ENCODE measurements at places on chromosomes 16 and 17. TPM values are rescaled to one million over a fixed set of nuclear protein-coding genes. Genes with fewer than 3 reads are reported as not detected.

Gene HIGD1B
- not detected for total RNA-seq

Gene CCL7
- total RNA-seq, result not detected

Gene KRTAP2-3
- total RNA-seq, result not detected

Gene SLC13A2
- 9.7 TPM for total RNA-seq

Gene GPRC5B
- total RNA-seq, result 10.6 TPM

Gene CCL1
- not detected for total RNA-seq

Gene KRT13
- not detected for total RNA-seq

Gene TBC1D26
- total RNA-seq, result not detected

DNA sequence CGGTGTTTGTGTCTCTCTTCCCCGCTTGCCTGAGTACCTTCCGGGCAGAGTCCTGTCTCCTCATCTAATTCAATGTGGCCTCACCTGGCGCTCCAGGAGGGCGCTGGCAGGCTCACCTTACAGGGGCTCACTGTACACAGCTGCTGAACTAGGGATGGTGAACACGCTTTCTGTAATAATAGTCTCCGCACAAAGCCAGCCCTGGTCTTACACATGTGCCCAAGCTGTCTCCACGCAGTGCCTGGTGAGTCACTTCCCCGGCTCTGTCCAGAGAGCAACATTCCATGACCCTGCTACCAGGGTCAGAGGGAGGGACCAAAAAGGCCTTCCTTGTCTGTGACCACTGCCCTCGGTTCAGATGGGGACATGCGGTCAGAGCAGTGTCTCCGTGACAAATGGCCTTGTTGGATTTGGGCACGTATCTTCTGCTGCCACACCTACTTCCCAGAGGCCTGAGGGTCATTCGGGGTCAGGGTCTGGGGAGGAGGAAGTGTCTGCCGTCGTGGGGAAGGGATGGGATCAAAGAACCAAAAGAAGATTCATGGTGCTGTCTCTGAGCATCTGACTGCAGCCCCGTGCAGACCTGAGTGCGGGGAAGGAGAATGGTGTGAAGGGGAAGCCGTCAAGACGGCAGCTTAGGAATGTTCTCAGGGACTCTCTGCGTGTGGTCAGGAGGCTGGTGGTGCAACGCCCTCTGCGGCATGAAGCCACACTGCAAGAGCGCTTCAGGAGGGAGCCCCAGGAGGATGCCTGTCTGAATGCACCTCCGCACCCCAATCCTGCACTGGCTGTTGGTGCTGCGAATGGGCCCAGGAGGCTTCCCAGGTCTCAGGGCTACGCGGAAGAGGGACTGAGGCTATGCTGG, 68.8 kb downstream of the IL21R start:
- peak; percentile 74 for DNase-seq

DNA sequence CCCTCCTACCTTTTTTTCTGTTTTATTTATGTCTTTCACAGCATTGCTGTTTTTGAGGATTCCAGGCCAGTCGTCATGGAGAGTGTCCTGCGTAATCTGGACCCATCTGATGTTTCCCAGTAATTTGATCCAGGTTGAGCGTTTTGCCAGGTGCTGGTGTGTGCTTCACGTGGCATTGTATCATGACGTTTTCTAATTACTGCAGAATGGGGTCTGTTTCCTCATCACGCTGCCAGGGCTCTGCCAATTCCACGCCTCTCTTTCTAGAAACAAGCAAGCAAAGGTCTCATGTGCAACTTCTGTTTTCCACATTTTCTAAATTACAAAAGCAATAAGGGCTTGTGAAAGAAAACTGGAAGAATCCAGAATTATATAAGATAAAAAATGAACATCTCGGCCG, 28.3 kb upstream of the BHLHA9 start:
- peak; percentile 89 for DNase-seq

- DNase-seq, result peak; percentile 81
Measured at GRCh38 chr16:67391424-67392300, 1.6 kb downstream of the TPPP3 start.

DNA sequence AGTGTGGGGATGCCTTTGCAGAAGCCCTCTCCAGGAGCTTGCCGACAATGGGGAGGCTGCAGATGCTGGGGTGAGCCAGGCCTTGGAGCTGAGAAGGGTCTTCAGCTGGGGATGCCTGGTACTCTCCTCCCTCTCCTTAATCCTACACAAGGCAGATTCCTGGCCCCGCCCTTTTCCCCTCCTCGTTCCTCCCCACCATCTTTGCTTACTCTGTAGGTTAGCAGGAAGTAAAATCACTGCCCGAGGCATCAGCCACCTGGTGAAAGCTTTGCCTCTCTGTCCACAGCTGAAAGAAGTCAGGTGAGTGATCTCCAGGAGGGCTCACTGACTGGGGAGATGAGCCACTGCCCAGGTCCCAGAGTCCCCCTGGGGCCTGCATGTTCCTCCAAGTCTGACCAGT, 38.7 kb downstream of the NLRC5 start:
- DNase-seq, result no peak

DNA sequence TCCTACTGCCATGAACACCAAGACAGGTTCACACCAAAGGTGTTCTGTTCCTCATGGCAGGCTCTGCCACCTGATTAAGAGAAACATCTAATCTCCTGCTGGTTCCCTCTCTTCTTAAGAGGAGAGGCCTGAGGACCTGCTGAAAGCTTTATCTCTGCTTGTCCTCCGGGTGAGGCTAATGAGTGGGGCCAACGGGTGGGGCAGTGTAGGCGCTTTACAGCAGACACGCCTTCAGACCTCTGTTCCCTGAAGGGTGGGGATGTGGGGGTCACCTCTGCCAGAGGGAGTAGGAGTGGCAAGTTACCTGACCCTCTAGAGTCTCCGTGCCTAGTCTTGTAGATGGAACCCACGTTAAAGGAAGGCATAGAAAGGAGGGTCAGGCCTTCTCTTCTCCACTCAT, 4.2 kb upstream of the MRM1 start:
- DNase-seq, result peak; percentile 50

DNA sequence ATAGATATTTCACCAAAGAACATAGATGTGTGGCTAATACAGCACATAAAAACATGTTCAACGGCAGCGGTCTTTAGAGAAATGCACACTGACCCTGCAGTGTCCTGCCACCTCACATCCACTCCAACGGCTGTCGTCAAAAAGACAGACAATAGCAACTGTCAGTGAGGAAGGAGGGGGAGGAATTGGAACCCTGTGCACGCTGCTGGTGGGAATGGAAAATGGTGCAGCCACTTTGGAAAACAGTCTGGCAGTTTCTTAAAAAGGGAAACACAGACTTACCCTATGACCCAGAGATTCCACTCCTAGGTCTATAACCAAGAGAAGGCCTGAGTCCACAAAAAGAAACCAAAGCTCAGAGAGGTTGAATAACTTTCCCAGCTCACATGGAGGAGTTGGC, 7.7 kb downstream of the CEP295NL start:
- DNase-seq, result no peak

- DNase-seq, result peak; percentile 82
Measured at GRCh38 chr17:82592767-82593589, 55.3 kb downstream of the WDR45B start.

DNA sequence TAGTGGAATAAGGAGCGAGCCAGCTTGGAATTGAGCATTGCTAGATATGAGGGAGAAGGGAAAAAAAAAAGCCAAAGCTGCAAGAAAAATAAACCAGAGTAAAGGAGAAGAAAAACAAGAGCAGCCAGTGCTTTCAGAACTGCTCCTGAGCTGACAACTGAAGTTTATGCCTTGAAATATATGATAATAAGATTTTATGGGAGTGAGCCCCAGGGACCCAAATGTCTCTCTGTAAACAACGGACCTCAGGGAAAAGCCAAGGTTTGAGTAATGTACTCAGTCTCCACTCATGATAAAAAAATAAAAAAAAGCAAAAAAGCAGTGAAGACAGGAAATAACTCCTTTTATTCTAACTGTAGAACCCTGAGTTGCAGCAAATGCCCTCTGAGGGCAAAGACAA, 132.6 kb downstream of the SNX11 start:
- DNase-seq, result no peak

DNA sequence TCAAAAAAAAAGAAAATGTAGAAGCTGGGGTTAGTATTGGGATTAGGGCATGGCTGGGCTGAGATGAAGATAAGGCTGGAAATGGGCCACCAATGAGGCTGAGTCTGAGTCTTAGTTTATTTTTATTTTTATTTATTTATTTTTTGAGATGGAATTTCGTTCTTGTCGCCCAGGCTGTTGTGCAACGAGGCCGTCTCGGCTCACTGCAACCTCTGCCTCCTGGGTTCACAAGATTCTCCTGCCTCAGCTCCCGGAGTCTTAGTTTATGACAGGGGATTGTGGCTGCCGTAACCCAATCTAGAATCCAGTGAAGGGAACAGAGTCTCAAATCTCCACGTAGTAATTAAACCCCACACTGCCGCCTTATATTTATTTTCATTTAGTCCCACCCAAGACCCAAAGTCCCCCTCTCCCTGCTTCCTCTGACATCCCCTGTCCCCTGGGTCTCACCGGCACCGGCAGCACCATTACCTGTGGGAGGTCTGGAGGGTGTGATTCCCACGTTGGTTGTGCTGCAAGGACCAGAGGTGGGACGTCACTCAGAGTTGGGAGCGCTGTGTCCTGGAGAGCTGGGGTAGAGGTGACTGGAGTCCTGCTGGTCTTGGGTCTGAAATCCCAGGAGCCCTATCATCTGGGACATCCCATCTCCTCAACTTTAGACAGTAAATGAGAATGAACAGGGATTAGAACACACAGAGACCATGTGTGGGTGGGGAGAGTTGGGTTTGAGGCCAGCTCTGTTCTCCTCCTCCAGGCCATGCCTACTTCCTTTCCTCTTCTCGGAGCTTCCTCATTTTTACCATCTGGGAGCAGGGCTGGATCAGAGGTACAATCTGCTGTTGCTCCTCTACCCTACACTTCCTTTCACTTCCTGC, at the start of gene CLEC10A:
TSS of gene CLEC10A (minus strand) at position 671 of the 875 bp plus-strand sequence. CDS start 1,439 bp downstream, outside the sequence.
- DNase-seq, result no peak

DNA sequence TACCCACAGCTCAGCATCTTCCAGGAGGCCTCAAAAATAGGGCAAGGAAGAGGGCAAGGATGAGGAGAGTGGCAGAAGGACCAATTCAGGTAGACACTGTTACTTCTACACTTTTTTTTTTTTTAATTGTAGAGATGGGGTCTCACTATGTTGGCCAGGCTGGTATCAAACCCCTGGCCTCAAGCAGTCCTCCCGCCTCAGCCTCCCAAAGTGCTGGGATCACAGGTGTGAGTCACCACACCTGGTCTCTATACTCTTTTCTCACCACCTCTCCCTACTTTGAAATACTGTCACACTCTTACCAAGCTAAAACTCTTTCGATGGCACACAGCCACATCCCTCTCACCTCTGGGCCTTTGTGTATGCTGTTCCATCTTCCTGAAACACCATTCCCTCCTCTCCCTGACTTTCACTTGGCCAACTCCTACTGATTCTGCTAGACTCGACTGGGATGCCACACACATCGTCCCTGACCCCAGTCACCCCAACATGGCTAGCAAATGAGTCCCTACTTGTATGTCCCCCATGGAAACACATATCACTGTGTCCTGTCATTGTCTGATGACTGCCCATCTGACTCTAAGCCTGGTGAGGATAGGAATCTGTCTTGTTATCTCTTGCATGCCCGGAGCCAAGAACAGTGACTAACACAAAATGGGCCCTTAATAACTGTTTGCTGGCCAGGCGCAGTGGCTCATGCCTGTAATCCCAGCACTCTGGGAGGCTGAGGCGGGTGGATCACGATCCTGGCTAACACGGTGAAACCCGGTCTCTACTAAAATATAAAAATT, 7.2 kb upstream of the SLC43A2 start:
- no peak for DNase-seq

DNA sequence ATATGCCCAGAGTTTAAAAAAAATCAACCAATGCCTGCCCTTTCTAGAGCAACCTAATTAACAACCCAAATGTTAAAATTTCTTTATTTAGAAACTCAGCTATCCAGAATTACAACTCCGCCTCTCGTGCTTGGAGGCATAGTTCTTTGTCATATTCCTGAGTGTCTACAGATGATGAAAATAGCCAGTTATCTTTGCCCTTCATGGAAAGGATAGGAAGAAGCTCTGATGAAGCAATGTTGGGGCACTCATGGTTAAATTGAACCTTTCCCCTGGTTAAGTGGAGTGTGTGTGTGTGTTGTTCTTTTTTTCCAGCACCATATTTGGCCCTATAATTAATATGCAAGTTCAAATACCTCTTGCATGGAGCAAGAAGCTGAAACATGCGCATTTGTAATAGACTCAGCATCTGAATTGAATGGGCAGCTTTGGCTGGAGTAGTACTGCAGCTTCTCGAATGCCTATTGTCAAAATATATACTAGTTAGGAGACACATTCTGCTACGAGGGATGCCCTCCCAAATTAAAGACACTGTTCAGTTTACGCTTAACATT, 506.2 kb downstream of the WWOX start:
- DNase-seq, result no peak

DNA sequence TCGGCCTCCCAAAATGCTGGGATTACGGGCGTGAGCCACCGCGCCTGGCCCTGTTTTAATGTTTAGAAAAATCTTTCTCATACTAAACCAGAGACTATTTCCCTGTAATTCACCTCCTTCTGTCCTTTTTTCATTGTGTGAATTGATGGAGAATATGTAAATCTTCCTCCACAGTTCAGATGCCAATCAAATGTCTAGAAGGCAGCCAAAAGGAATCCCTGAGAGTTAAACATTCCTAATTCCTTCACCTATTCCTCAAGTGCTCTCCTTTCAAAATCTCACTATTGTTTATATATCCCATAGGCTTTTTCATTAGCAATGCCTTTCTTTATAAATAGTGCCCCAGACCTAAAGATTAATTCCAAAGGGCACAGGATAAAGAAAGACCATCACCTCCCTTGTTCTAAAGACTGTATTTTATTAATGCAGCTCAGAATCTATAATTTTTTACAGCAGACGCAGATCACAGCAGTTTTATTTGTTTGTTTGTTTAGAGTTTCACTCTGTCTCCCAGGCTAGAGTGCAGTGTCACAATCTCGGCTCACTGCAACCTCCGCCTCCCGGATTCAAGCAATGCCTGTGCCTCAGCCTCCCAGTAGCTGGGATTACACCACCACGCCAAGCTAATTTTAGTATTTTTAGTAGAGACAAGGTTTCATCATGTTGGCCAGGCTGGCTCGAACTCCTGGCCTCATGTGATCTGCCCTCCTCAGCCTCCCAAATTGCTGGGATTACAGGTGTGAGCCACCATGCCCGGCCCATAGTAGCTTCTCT, 30.5 kb downstream of the COPZ2 start:
- no peak for DNase-seq

GRCh38 chr16:72467157-72467759, 295.3 kb upstream of the PMFBP1 start:
- DNase-seq, result no peak
